ENCODE measurements at places on chromosomes 2 and 18. TPM values are rescaled to one million over a fixed set of nuclear protein-coding genes. Genes with fewer than 3 reads are reported as not detected.
A peak's percentile ranks its signal among the peaks of the same experiment; 100 is the strongest.

DNA sequence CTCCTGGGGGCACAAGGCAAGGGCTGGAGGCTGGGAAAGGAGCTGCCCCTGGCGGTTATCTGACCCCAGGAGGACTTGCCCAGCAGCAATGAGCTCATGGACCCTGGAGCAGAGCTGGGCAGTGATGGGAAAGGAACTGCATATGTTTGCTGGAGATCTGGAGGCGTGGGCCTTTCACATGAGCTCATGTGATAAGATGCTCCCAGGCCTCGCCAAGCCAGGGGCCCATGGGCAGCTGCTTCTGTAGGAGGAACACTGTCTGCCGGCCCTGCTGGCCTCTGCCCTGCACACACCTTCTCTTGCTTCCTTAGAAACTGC lies 9.0 kb upstream of the NPPC start:
- DNase-seq, result no peak

- no peak for DNase-seq
Measured at GRCh38 chr2:75390169-75390568, 170.6 kb downstream of the EVA1A start.

DNA sequence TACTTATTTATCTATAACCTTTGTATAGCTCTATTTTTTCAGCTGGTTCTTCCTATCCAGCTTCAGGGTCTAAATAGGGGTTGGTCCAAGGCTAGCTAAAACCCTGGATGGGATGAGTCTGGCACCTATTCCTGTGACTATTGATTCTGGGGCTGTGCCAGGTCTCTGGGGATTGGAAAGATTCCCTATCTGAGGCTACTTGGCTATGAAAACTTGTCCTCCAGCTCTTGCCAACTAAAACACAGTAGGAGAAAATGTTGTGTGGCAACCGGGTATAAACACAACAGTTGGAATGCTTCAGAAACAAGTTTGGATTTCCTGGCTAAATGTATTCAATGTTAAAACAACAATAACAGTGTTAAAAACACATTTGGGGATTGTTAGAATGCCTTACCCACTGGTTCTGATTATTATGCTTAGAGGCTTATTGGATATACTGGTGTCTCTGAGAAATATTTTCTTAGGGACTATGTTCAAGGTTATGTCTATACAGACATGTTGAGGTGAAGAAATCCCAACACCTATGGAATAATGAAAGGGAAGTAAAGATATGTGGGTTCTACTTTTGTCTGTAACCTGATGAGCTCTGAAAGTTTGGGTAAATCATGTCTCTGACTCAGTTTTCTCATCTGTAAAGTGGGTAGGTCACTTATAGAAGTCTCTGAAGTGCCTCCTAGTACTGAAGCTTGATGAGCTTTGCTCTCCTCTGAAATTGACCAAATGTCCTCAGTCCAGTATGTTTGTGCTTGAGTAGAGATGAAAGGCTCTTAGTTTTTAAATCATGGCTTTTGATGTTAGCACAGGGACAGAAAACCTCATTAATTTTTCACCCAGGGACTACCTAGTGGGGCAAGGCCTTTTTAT lies 460.7 kb downstream of the MTX2 start:
- no peak for DNase-seq

GRCh38 chr2:176872406-176872805 lies 340.2 kb upstream of the HNRNPA3 start:
- no peak for DNase-seq

DNA sequence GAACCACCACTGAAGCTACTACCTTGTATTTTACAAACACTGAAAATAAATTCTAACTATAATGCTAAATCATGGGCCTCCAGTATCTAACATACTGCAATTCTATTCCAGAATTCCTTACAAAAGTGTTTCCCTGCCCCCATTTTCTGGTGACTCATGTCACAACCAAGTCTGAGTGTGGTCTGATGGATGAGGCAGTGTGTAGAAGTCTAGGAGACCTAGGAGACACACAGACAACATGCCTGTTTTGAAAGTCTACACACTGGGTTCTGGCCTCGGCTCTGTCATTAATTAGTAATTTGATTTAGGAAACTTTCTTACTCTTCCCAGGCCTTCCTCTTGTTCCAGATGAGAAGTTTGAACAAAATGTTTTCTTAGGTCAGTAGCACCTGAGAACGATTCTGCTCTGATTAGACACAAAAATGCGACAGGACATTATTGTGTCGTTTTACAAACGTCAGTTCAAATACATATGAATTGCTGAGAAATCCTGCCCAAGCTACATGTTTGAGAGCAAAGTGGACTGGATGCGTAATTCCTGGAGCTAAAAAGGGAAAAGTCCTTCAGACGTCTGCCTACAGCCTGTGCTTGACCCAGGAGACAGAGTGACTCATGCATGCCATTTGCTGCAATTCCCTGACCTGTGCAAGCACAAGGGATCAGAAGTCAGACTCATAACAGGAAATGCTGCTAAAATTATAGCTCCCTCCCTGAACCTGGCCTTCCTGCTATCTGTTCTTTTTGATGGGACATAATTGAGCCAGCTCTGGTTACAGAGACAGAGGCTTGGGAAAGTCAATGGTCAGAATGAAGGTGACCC lies 494.4 kb downstream of the SOX11 start:
- no peak for DNase-seq

GRCh38 chr18:67730886-67731285 lies 214.4 kb upstream of the DSEL start:
- DNase-seq, result peak; percentile 91

DNA sequence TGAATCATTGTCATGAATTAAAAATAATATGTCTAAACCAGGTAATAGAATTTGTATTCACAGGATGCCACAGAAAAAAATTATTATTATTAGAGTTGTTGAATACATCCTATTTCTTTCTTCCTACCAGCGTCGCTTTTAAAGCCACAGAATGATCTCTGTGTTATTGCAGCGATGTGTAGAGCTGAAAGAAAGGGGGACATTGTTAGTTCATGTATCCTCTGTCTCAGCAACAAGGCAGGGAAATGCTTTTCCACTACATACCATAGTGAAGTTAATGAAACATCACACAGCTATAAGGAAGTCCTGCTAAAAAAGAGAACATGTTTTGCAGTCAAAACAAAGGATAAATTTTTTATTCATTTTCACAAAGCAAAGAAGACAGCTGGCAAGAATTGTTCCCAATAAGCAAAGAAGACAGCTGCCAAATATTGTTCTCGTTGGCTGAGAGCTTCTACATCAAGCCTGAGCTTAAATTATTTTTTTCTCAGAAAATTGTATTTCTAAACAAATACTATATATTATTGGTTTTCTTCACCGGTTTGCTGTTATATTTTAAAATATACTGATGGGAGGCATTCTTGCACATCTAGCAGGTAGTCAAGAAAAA lies 1234.4 kb downstream of the SUCLG1 start:
- no peak for DNase-seq

- DNase-seq, result no peak
Measured at GRCh38 chr2:40332191-40332826, 119.6 kb downstream of the SLC8A1 start.

- DNase-seq, result no peak
Measured at GRCh38 chr2:9800639-9800974, 42.7 kb upstream of the TAF1B start.

GRCh38 chr2:20443276-20443920 lies 3.5 kb upstream of the RHOB start:
- DNase-seq, result no peak

DNA sequence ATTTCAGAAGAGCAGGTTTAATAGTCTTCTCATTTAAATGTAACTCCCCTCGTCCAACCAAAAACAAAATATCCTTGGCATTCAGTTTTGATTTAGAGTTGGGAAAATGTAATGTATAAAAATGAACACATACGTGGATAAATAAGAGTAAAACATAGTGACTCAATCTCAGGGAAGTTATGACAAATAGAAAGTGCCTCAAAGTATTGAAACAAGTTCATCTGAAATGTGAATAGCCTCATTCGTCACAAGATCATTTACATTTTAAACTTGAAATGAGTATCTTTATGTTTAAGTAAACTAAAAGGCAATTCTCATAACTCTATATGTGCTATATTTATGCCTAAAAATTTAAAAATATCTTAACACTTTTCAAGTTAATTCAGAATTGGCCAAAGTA lies 122.2 kb upstream of the SMAD7 start:
- DNase-seq, result no peak

GRCh38 chr2:2787301-2787907 lies 456.3 kb upstream of the MYT1L start:
- DNase-seq, result no peak

- DNase-seq, result no peak
Measured at GRCh38 chr2:105052773-105053172, 14.9 kb downstream of the MRPS9 start.

GRCh38 chr2:1673160-1673944 lies 71.0 kb downstream of the PXDN start:
- DNase-seq, result no peak

- no peak for DNase-seq
Measured at GRCh38 chr2:64932371-64933216, 56.6 kb upstream of the SLC1A4 start.

DNA sequence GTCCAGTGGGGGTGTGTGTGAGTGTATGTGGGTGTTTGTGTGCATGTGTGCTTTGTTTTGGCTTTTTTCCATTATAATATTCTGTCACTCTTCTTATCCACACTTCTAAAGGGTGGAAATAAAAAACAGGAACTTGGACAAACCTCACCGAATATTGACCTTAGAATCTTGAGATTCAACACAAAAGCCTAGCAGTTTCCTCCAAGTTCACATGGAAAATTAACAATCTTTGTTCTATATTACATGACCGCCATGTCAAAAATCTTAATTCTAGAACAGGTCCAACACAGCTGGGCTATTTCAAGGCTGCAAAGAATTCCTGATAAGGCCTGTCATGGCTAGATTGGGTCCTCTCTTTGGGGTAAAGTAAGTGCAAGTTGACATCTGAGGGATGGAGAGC lies 169.3 kb upstream of the OSR1 start:
- no peak for DNase-seq

DNA sequence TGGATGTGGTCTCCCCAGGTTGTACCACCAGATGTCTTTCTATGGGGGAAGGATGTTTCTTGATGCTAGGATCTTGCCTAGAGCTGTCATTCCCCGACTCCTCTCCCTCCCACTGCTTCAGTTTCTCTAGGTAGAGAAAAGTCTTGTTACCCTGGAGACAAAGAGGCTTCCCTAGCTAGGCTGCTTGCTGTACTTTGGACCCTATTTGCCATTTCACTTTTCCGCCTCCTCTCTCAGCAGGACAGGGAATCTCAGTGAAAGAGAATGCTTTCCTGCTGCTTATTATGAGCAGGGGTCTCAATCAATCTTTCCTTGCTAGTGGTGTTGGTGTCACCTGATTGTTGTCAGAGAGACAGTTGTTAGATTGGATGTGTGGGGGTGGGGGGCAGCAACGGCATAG lies 818.8 kb upstream of the GYPC start:
- DNase-seq, result no peak

GRCh38 chr2:220935789-220936321 lies 636.2 kb downstream of the EPHA4 start:
- DNase-seq, result no peak

DNA sequence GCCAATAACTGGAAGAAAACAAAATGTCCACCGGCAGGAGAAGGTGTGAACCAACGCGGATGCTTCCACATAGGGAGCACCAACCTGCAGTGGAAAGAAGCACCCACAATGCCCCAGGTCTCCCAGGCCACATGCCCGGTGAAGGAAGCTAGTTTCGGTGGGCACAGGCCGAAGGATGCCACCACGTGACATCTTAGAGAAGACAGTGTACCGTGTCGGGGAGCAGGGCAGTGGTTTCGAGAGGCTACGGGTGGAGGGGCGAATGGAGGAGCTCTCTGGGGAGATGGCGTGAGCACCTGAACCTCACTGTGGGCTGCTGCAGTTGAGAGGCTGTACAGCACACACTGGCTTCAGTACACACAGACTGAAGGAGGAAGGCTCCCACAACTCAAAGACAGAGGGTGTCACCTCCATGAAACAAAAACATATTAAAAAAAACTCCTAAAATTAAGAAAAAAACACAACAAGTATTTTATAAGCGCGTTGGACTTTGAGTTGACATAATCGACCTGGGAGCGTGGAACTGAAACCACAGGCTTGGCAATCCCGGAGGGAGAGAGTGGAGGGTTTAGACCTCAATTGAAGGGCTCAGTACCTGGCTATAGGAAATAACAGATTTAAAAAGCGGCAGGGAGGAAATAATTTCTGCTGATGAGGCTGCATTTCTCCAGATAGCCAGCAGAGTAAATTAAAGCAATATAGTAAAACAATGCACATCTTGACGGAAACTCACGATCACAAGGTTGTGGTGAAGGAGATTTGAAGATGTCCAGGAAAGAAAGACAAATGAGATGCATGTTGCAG lies 160.1 kb downstream of the RTP5 start:
- no peak for DNase-seq

Gene C2orf66
- 0.14 TPM for polyA plus RNA-seq

Gene MLPH
- polyA plus RNA-seq, result 16.1 TPM

Gene FAM237A
- not detected for polyA plus RNA-seq

Gene ACMSD
- polyA plus RNA-seq, result not detected

Gene ENOSF1
- 16.4 TPM for polyA plus RNA-seq

Gene LIMS2
- 0.10 TPM for polyA plus RNA-seq
